Activated CD8-positive, alpha-beta T cell treated with anti-CD3 and anti-CD28 coated beads, Interleukin-2, amount 10 ng/mL, durations not matched to agents 7 days and 5 days (primary cell): ENCODE measurements at places on chromosomes 13 and 19. TPM values are rescaled to one million over a fixed set of nuclear protein-coding genes. Genes with fewer than 3 reads are reported as not detected.

FXYD5 gene
- total RNA-seq, result 338 TPM

CDX2 gene
- not detected for total RNA-seq

MCF2L gene
- 1.0 TPM for total RNA-seq

C5AR1 gene
- total RNA-seq, result 1.0 TPM

UBE2L5 gene
- not detected for total RNA-seq

RUBCNL gene
- 0.21 TPM for total RNA-seq

NLRP7 gene
- not detected for total RNA-seq

ZFP82 gene
- total RNA-seq, result 5.4 TPM

CLEC4M gene
- total RNA-seq, result not detected

DNA sequence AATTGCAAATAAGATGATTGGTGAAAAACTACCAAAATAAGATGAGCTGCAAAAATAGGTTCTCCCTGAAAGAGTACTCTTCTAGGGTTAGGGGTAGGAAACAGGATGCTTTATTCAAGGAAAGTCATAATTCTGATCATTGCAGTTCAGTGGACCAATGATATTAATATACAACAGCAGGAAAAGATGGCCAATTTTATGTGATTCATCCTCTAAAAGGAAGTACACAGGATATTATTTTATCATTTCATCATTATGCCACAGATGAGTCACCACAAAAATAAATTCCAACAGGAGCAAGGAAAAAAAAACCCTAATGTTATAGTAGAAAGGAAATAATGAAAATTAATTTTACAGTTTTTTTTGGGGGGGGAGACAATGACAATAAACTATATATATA lies 205.0 kb downstream of the NALCN start:
- no peaks in the 10 kb centered on the region for H3K27me3 ChIP-seq
- no peaks in the 10 kb centered on the region for H3K36me3 ChIP-seq
- no peak overlapping the region for H3K27ac ChIP-seq
- H3K4me1 ChIP-seq, result no peaks in the 10 kb centered on the region
- DNase-seq, result no peak

DNA sequence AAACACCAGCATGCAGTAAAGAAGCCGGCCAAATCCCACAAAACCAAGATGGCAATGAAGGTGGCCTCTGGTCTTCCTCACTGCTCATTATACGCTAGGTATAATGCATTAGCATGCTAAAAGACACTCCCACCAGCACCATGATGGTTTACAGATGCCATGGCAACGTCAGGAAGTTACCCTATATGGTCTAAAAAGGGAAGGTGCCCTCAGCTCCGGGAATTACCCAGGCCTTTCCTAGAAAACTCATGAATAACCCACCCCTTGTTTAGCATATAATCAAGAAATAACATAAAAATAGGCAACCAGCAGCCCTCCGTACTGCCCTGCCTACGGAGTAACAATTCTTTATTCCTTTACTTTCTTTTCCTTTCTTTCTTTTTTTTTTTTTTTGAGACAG lies 21.1 kb upstream of the PLEKHF1 start:
- H3K36me3 ChIP-seq, result no peaks in the 10 kb centered on the region
- no peak overlapping the region for H3K27ac ChIP-seq
- H3K27me3 ChIP-seq, result peaks cover 6% of the 10 kb centered on the region
- no peak overlapping the region for H3K4me3 ChIP-seq
- H3K4me1 ChIP-seq, result peaks cover 25% of the 10 kb centered on the region
- no peak for DNase-seq

DNA sequence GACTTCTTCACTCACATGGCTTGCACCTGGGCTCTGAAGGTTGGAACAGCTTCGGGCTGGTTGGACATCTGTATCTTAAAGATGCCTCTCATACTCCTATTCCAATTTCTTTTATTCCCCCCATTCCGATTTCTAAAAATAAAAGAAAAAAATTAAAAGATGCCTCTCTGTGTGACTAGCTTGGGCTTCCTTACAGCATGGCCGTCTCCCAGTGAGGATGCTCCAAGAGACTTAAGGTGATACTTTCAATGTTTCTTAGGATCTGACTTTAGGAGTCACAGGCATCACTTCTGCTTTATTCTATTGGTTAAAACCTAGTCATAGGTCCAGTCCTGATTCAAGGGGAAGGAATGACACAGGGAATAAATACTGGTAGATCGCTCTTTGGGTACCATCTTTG lies 9.9 kb upstream of the SULT2A1 start:
- no peak overlapping the region for H3K27ac ChIP-seq
- H3K27me3 ChIP-seq, result no peaks in the 10 kb centered on the region
- DNase-seq, result no peak
- H3K4me3 ChIP-seq, result no peak overlapping the region

GRCh38 chr19:45112111-45112827 lies 19.3 kb downstream of the PPP1R37 start:
- H3K36me3 ChIP-seq, result no peaks in the 10 kb centered on the region
- H3K4me1 ChIP-seq, result peaks cover 35% of the 10 kb centered on the region
- H3K27ac ChIP-seq, result no peak overlapping the region

GRCh38 chr19:49453013-49453756 lies at the start of gene ALDH16A1:
TSS of gene ALDH16A1 (plus strand) at chr19:49453225. CDS start at chr19:49453332, 107 bp downstream.
- peaks cover 50% of the 10 kb centered on the region for H3K4me1 ChIP-seq
- H3K4me3 ChIP-seq, result peak within 1 kb of the TSS; percentile 93
- peak within 1 kb of the TSS; percentile 100 for H3K27ac ChIP-seq
- H3K36me3 ChIP-seq, result peaks cover 39% of the 10 kb centered on the region
- no peaks in the 10 kb centered on the region for H3K27me3 ChIP-seq

DNA sequence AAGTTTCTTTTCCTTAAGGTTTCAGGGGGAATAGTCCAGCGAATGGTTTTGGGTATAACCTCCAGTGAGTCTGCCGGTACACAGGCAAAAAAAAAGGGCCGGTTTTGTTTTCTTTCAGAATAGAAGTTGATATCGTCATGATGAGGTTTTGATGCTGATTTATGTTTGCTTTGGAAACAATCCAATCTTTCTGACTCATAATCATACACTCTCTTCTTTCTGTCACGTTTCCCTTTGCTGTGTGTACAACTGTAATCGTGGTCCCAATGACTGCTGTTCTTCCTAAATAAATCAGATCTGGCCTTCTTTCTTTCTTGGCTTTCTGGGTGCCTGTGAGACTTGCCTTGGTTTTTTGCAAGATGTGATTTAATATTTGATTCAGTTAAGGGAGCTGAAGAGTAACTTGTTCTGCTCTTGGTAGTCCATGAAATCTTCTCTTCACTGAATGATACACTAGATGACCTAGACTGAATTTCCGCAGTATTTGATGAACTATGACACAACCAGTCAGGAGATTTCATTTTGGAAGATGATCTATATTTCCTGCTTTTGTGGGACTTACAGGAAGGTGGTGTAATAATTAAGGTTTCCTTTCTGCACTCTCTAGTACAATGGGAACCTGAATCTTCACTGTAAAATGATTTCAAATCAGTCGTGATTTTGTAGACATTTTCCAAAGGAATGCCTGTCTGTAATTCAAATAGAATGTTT lies 34.9 kb upstream of the METTL21C start:
- H3K4me3 ChIP-seq, result no peak overlapping the region
- no peaks in the 10 kb centered on the region for H3K36me3 ChIP-seq
- no peak for DNase-seq
- H3K4me1 ChIP-seq, result peaks cover 3% of the 10 kb centered on the region

DNA sequence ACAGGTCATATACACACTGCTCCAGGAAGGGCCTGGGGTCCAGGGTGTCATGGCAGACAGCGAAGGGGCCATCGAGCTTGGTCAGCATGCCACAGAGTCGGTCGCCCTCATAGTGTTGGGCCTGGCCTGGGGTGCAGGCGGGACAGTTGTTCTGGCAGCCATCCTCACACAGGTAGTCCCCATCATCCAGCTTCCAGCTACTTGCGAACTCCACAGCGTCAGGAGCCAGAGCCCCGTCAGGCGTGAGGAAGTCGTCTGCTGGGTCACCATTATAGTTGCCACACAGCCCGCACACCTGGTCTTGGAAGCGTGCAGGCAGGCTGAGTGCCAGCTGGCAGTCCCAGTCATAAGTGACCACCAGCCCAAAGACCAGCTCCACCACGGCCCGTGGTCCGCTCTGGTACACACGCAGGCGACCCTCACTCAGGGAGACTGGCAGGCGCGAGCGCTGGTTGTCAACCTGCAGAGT lies 16.2 kb downstream of the FCGBP start:
- H3K4me1 ChIP-seq, result no peaks in the 10 kb centered on the region
- H3K27ac ChIP-seq, result no peak overlapping the region
- H3K36me3 ChIP-seq, result no peaks in the 10 kb centered on the region
- no peaks in the 10 kb centered on the region for H3K27me3 ChIP-seq

GRCh38 chr19:19059837-19060611 lies 3.8 kb upstream of the SLC25A42 start:
- DNase-seq, result no peak
- H3K36me3 ChIP-seq, result peaks cover 11% of the 10 kb centered on the region
- no peak overlapping the region for H3K4me3 ChIP-seq
- no peaks in the 10 kb centered on the region for H3K27me3 ChIP-seq

DNA sequence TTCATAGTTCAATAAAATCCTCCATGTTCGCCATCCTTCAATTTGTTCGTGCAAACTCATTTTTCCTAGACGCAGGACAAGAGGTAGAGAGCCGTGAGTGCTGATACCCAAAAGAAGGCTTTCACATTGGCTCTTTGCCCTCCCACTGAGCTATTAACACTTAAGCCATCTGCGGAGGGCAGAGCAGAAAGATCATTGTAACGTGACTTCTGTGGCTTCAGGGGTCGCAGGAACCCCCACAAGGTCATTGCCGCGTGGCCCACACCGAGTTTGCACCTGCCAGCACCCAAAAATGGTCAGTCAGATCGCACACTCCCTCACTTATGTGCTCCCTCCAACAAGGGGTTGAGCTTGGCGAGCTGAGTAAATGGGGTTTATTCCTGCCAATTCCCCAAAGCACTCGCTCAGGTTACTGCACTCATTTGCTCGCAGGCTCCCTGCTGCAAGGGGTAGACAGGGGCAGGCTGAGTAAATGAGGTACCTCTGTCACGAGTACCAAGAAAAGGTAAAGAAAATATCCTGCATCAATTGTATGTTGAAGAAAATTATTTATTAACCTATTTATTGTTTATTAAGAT lies 144.1 kb downstream of the PRR20E start:
- H3K27ac ChIP-seq, result no peak overlapping the region
- H3K36me3 ChIP-seq, result no peaks in the 10 kb centered on the region
- no peak overlapping the region for H3K4me3 ChIP-seq
- DNase-seq, result no peak
- no peaks in the 10 kb centered on the region for H3K27me3 ChIP-seq
- H3K4me1 ChIP-seq, result no peaks in the 10 kb centered on the region

DNA sequence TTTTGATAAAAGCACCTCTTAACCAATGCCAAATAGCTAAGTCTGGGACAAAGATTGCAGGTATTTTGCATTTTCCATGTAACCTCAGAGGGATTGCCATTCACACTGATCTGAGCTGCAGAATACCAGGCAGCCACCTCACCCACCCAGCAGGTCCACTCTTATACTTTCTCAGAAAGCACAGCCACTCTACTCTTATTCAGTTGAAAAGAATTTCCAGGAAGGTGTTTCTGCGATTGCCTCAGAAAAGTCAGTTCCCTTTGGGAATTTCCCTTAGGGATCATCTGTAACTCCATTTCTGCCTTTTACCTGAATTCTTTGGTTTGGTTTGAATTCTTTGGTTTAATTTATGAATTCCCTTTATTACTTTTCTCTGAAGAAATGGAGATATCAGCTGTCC lies 904 bp upstream of the ALOX5AP start:
- peak overlapping the region; percentile 91 for H3K4me3 ChIP-seq
- DNase-seq, result no peak
- H3K36me3 ChIP-seq, result peaks cover 16% of the 10 kb centered on the region
- H3K27me3 ChIP-seq, result no peaks in the 10 kb centered on the region

DNA sequence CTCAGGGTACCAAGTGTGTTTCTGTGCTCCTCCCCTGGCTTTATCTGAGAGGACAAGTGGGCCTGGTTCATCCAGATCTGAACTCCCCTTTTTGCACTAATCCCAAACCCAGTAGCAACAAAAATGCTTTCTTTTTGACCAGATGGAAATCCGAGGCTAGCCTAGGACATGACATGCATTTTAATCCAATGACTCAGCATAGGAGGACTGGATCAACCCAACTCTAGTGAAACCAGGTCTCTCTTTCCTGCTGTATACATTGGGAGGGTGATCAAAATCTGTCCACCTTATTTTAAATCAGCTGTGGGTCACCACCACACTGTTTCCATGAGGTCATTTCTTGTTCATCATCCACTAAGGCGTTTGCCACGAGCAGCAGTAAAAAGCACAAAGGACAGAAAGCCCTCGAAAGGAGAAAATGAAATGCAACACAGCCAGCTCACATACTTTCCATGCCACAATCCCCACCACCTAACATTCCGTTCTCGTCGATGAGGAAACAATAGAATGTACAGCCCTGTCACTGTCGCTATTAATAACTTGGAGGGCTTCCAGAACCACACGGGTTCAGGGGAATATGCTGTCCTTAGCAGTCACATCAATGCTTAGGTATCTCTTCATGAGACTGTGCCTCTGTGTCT lies 543.0 kb downstream of the IRS2 start:
- H3K4me1 ChIP-seq, result no peaks in the 10 kb centered on the region
- H3K27ac ChIP-seq, result no peak overlapping the region
- no peaks in the 10 kb centered on the region for H3K36me3 ChIP-seq
- H3K4me3 ChIP-seq, result no peak overlapping the region
- no peaks in the 10 kb centered on the region for H3K27me3 ChIP-seq

- no peak overlapping the region for H3K27ac ChIP-seq
- no peak overlapping the region for H3K4me3 ChIP-seq
- H3K36me3 ChIP-seq, result peaks cover 53% of the 10 kb centered on the region
Observed at GRCh38 chr13:32657309-32657708, 71.1 kb downstream of the PDS5B start.

GRCh38 chr13:45850027-45850613 lies 1.4 kb downstream of the SIAH3 start:
- H3K27me3 ChIP-seq, result peaks cover 44% of the 10 kb centered on the region
- H3K27ac ChIP-seq, result no peak overlapping the region
- no peak for DNase-seq
- H3K36me3 ChIP-seq, result no peaks in the 10 kb centered on the region
- peak overlapping the region; percentile 45 for H3K4me3 ChIP-seq

DNA sequence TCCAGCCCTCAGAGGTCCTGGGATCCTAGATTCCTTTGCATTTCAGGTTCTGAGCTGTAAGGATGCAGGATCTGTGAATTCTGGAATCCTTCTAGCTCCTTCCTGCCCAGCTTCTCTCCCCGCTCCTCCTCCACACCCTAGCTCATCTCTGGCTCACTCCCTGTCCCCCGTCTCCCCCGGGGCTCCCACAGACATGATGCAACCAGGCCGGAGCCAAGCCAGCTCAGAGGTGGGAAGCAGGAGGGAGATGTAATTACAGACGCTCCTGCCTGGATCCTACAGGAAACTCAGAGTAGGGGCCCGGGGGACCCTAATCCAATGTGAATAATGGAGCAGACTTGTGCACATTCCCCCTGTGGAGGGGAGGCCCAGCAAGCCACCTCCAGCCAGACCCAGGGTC lies 4.5 kb downstream of the GNG8 start:
- no peak overlapping the region for H3K4me3 ChIP-seq
- no peak for DNase-seq
- H3K36me3 ChIP-seq, result no peaks in the 10 kb centered on the region
- H3K4me1 ChIP-seq, result peaks cover 41% of the 10 kb centered on the region

DNA sequence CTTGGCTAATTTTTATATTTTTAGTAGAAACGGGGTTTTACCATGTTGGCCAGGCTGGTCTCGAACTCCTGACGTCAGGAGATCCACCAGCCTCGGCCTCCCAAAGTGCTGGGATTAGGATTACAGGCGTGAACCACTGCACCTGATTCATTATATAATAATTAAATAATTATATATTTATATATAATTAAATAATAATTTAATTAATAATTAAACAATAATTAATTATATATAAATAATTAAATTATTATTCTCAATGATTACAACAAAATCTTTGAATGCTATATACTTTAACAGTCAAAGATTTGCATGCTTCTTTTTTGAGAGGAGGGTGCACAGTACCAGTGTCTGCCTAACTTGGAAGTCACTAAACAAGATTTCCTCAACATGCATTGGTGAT lies 872.3 kb downstream of the EFNB2 start:
- DNase-seq, result no peak
- no peaks in the 10 kb centered on the region for H3K4me1 ChIP-seq
- no peak overlapping the region for H3K27ac ChIP-seq
